Activated effector memory CD4-positive, alpha-beta T cell treated with anti-CD3 and anti-CD28 coated beads, Interleukin-2, amount 50 U/mL, for 16 hours (primary cell): ENCODE measurements at places on chromosomes 1 and 21.

DNA sequence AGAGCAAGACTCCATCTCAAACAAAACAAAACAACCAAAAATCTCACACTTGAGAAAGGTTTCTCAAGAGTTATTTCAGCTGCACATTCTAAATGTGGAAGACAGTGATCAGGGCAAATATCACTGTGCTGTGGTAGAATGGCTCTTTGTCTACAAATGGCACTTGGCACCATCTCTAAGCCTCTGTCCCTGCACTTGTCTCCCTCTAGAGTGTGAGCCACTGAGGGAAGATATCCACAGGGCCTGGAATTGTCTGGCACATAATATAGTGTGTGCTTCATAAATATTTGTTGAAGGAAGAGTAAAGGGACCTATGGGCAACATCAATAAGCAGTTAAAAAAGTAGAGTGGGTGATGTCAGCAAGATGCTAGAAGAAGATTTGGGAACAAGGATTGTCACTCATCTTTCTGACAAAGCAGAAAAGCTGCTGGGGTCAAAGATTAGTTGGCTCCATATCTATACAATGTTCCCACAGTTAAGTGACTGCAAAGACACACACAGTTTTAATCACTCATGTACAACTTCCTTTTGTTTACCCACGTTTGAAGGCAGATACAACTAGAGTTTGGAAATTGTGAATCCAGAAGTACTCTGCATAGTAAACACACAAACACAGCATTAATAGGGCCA, 19.1 kb downstream of the CD101 start:
- no peak for DNase-seq

DNA sequence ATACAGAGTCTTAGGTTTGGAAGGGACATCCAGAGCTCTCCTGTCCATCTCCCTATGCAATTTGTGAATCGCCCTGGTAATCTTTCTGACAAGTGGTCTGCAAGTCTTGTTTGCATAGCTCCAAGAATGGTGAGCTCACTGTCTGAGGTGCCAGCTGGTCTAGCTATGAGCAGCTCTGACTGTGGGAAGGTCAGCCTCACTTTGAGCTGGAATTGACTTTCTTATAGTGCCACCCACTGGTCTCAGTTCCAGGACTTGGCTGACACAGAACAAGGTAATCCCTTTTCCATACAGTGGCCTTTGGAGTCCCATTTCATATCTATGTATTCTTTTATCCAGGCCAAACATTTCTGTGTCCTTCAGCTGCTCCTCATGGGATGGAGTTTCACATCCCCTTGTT, 95.6 kb upstream of the C8B start:
- no peak for DNase-seq

DNA sequence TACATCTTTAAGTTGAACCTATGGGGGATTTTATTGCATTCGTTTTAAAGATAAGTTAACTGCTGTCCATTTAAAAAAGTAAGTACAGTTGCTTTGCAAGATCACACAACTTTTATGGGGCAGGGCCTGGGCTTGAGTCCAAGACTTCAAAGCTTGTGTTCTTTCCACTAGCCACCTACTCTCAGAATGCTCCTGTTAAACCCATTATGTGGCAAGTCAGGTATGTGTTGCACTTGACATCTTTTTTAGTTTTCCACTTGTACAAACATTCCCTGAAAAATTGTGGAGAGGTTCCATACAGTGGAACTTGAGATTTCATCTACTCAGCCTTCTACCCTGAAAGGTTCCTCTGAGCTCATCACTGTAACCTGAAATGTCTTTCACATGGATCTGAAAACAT, 235.5 kb upstream of the SGIP1 start:
- DNase-seq = no peak

GRCh38 chr1:29990304-29990703, 733.1 kb downstream of the MATN1 start:
- no peak for DNase-seq

DNA sequence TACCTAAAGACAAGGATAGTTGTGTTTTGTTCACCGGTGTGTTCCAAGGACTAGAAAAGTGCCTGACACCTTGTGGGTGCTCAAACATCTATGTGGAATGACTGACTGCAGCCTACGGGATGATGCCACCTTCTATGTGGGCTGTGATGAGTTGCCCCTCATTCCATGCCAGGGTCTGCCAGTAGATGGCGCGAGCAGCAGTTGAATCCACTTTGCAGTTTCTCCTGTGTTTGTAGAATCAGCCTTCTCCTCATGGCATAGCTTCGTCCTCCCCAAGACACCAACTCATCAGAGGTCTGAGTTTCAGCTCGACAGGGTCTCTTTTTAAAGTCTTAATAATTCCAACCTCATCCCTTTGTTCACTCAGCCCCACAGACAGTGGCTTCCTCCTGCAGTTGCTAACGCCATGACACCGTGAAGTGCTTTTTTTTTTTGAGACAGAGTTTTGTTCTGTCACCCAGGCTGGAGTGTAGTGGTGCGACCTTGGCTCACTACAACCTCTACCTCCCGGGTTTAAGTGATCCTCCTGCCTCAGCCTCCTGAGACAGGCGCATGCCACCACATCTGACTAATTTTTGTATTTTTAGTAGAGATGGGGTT, 133.7 kb downstream of the CAPN8 start:
- DNase-seq = peak; percentile 81

GRCh38 chr1:185733818-185734735, at the start of gene HMCN1:
Gene HMCN1, plus strand, starts transcription at chr1:185734391. Its CDS starts 389 bp downstream, at chr1:185734780.
- peak; percentile 64 for DNase-seq

- no peak for DNase-seq
Observed at GRCh38 chr1:154493276-154493675, 8.7 kb upstream of the TDRD10 start.

GRCh38 chr1:150366416-150367296, 2.7 kb downstream of the RPRD2 start:
- DNase-seq = no peak
